ENCODE measurements at places on chromosomes 11 and 22. TPM values are rescaled to one million over a fixed set of nuclear protein-coding genes. Genes with fewer than 3 reads are reported as not detected.

The SCGB1D4 gene
- total RNA-seq, result not detected

The SPDYC gene
- not detected for total RNA-seq

The MYBPC3 gene
- total RNA-seq, result not detected

The SERHL2 gene
- total RNA-seq, result 2.8 TPM

The TXN2 gene
- total RNA-seq, result 103 TPM

The SLC22A6 gene
- not detected for total RNA-seq

The UQCR10 gene
- 96.0 TPM for total RNA-seq

The OR56A5 gene
- total RNA-seq, result not detected

The NRXN2 gene
- 0.12 TPM for total RNA-seq

The GLYATL1 gene
- total RNA-seq, result 0.44 TPM

The CABP4 gene
- total RNA-seq, result 0.24 TPM

The GPHA2 gene
- not detected for total RNA-seq

The SYCE3 gene
- not detected for total RNA-seq

The C1QTNF5 gene
- 2.0 TPM for total RNA-seq

The FDXACB1 gene
- 1.8 TPM for total RNA-seq

The RFPL3 gene
- not detected for total RNA-seq

The MMP27 gene
- not detected for total RNA-seq

The PTH gene
- not detected for total RNA-seq

The NOL12 gene
- total RNA-seq, result 32.8 TPM

The FJX1 gene
- total RNA-seq, result 5.6 TPM

The SLC5A4 gene
- total RNA-seq, result 0.24 TPM

The MOGAT2 gene
- 0.60 TPM for total RNA-seq

The ATP5MG gene
- total RNA-seq, result 186 TPM

The OR4A16 gene
- not detected for total RNA-seq

The HEPN1 gene
- not detected for total RNA-seq
